ENCODE measurements at places on chromosomes 7 and 10. TPM values are rescaled to one million over a fixed set of nuclear protein-coding genes. Genes with fewer than 3 reads are reported as not detected.

Gene CTAGE8
- 1.2 TPM for total RNA-seq

Gene DLX6
- total RNA-seq, result 0.27 TPM

Gene VIPR2
- 12.6 TPM for total RNA-seq

Gene PAXIP1
- 12.2 TPM for total RNA-seq

Gene SOSTDC1
- total RNA-seq, result not detected

Gene SHH
- not detected for total RNA-seq

Gene EPHA1
- 0.21 TPM for total RNA-seq

Gene STK17A
- 40.6 TPM for total RNA-seq

Gene LRRN3
- total RNA-seq, result 0.51 TPM

Gene PRLHR
- not detected for total RNA-seq

Gene CAMK2G
- total RNA-seq, result 70.6 TPM

Gene PLXNA4
- total RNA-seq, result 22.7 TPM

Gene HOXA9
- total RNA-seq, result 5.8 TPM

Gene FKBP6
- total RNA-seq, result not detected

Gene HOXA7
- 4.7 TPM for total RNA-seq

Gene SEPHS1
- 38.1 TPM for total RNA-seq

Gene PON3
- total RNA-seq, result 0.55 TPM

Gene PCGF6
- total RNA-seq, result 9.7 TPM

Gene CLRN3
- not detected for total RNA-seq

Gene R3HCC1L
- total RNA-seq, result 17.5 TPM

Gene SMKR1
- not detected for total RNA-seq

Gene PDIA4
- total RNA-seq, result 80.0 TPM

Gene CTTNBP2
- total RNA-seq, result 29.6 TPM

Gene SPDYE16
- total RNA-seq, result 0.16 TPM

Gene DKK1
- total RNA-seq, result 0.96 TPM

Gene NPSR1
- total RNA-seq, result not detected

Gene GIMAP6
- total RNA-seq, result 49.2 TPM

Gene CDK14
- 72.4 TPM for total RNA-seq

Gene VKORC1L1
- total RNA-seq, result 21.6 TPM

Gene IKZF1
- 13.5 TPM for total RNA-seq

Gene CLCN1
- total RNA-seq, result not detected

Gene VWC2
- not detected for total RNA-seq

Gene FOXI2
- 0.23 TPM for total RNA-seq

Gene GLRX3
- total RNA-seq, result 50.0 TPM

Gene SP8
- total RNA-seq, result not detected

Gene ASB4
- not detected for total RNA-seq

Gene ZNF804B
- not detected for total RNA-seq

Gene TUBB8
- not detected for total RNA-seq

Data from aorta (tissue), 5 donors.